ENCODE measurements at places on chromosomes 3 and 15.

DNA sequence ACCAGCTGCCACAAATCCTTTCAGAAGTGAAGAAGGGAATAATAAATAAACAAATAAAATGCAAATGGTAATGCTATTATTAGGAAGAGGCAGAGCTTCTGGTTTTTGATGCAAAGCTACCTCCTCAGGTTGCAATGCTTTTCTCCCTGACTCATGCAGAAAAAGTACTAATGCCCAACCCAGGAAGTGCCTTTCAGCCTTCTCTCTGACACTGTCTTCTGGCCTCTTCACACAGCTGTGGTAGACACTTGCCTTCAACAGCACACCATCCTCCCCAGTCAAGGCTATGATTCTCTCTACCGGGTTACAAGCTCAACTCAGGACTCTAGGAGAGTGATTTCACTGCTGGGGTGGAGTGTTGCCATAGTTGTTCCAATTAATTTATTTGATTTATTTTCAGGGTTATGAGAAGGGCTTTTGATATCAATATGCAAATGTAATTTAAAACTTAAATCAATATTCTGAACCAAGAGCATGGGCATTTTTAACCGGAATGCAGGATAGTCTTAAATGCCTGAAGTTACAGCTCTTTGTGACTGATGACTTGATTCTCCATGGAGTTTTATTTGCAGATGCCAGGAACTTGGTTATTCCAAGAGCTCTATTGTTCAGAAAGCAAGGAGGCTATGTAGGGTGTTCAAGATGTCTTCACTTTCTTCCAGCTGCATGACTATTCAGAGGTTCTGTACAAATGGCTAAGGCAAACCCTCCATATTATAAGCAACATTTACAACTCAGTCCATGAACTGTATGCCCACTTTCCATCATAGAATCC lies 27.1 kb upstream of the GALNT15 start:
- DNase-seq = peak; percentile 18

DNA sequence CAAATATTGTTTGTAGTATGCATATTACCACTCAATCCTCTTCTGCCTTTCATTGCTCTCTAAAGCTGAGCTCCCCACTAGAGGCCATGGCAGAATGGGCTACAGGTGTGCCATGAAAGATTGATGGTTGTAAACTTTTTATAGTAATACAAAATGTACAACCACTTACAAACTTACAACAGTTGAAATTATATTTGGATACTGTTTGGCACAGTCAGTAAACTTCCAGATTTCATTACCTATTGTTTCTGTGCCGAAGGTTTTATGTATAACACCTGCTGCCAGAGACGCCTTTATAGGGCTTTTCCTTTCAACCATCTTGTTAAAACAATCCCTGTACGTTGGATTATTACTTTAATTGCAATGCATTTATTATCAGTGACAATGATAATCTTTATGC lies 7.0 kb downstream of the ROPN1 start:
- no peak for DNase-seq

- no peak for DNase-seq
These were observed 17.8 kb upstream of the MB21D2 start for GRCh38 chr3:192935441-192935840.

GRCh38 chr3:150055332-150055731 lies 84.6 kb upstream of the PFN2 start:
- no peak for DNase-seq

GRCh38 chr15:55241891-55242290 lies 45.1 kb upstream of the RSL24D1 start:
- no peak for DNase-seq

DNA sequence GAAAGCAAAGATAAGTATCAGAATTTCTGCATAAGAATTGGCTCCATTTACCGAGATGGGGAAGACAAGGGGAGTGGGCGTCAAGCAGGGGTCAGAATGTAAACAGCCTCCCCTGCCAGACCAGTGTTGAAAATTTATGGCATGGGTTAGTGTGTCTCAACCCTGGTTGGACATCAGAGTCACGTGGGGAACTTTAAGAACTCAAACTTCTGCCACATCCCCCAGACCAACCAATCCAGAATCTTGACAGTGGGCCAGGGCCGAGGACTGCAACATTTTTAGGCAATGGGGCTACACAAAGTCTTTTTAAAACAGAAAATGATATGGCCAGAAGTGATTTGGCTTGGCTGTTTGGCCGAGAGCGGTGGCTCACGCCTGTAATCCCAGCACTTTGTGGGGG lies 14.3 kb upstream of the MASP1 start:
- no peak for DNase-seq

- no peak for DNase-seq
These were observed 80.6 kb downstream of the OXSM start for GRCh38 chr3:25870452-25870851.

- no peak for DNase-seq
These were observed 49.8 kb downstream of the IQSEC1 start for GRCh38 chr3:13023235-13023970.

GRCh38 chr3:78879295-78879860 lies 888.4 kb downstream of the ROBO1 start:
- no peak for DNase-seq

DNA sequence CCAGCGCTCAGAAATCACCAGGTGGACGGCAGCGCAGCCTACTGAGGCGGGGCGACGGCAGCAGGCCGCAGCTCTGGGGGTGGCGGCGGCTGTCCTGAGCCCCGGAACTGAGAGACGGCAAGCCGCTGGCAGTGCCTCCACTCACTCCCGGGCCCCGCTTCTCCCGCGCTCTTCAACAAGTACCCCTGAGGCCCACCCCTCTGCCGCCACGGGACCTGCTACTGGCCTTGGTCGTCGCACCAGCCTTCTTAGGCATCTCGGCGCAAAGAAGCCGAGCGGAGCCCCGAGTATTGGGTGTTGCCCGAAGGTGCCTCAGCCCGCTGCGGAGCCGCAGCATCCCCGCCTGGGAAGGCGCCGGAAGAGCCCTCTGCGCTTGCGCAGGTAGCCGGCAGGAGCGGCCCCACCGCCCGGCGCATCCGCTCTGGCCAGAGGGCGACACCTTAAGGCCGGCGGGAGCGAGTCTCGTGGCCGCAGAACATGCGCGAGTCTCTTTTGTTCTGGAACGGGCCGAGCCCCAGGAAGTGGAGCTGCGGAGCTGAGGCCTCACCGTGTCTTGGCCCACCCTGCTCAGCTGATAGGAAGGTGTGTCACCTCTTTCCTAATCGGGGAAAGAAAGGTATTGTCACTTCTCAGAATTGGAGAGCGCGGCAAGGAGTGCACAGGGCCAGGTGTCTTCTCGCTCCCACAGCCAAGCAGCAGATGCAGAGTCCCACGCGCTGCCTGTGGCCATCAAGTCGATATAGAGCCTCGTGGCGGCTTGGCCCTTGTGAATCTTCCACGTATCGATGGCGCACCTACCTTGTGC lies at the start of gene C15orf40:
Gene C15orf40 (minus strand): TSS at position 369 of the 805 bp plus-strand sequence. CDS start 32 bp downstream, at position 337.
- peak; percentile 84 for DNase-seq

GRCh38 chr15:38084289-38084688 lies 149.8 kb downstream of the TMCO5A start:
- DNase-seq = peak; percentile 5

DNA sequence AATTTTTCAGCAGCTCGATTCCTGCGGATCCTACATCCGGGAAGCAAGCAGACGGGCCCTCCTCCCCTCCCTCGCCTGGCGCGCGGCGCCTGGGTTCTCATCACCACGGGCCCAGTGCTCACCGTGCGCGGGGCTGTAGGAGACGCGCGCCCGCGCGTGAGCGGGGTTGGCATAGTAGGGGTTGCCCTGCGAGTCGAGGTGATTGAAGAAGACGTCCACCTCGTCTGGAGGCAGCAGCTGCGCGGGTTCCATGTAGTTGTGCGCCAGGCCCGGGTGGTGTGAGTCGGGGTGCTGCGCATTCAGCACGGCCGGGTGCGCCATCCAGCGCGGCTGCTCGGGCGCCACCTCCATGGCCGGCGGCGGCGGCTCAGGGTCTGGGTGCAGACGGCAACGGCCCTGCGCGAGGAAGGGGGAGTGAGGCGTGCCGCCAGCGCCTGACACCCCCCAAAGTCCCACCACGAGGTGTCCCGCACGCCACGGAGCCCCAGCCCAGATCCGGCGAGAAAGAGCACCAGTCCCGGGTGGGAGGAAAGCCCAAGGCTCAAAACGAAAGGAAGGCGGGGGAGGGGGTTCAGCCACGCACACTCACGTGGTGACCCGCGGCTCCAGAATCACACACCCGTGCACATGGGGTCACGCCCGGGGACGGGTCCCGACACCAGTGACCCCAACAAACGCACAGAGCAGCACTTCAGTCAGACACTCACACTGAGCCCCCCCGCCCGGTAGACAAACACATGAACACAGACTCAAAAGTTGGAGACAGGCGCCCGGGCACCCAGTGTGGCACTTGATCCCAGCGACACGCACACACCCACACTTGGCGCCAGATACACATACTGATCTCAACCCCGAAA lies 6.1 kb downstream of the GATA2 start:
- DNase-seq = no peak

- no peak for DNase-seq
These were observed 102.7 kb downstream of the PTPRG start for GRCh38 chr3:61664105-61664482.
